ENCODE measurements at places on chromosomes 5 and 9.
A peak's percentile ranks its signal among the peaks of the same experiment; 100 is the strongest.

- no peak for DNase-seq
Observed at GRCh38 chr9:36136894-36137391, 410 bp downstream of the GLIPR2 start.

DNA sequence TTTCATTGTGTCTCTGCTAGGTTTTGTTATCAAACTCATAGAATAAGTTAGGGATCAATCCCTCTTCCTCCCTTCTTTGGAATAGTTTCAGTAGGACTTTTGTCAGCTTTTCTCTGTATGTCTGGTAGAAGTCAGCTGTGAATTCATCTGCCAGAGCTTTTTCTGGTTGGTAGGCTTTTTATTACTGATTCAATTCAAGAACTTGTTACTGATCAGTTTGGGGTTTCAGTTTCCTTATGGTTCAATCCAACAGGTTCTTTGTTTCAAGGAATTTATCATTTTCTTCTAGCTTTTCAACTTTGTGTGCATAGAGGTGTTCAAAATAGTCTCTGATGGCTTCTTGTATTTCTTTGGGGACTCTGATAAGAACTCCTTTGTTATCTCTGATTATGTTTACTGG is 221.7 kb downstream of the FGF10 start:
- DNase-seq, result no peak

- DNase-seq, result no peak
Observed at GRCh38 chr5:98391921-98392625, 381.4 kb upstream of the RGMB start.

DNA sequence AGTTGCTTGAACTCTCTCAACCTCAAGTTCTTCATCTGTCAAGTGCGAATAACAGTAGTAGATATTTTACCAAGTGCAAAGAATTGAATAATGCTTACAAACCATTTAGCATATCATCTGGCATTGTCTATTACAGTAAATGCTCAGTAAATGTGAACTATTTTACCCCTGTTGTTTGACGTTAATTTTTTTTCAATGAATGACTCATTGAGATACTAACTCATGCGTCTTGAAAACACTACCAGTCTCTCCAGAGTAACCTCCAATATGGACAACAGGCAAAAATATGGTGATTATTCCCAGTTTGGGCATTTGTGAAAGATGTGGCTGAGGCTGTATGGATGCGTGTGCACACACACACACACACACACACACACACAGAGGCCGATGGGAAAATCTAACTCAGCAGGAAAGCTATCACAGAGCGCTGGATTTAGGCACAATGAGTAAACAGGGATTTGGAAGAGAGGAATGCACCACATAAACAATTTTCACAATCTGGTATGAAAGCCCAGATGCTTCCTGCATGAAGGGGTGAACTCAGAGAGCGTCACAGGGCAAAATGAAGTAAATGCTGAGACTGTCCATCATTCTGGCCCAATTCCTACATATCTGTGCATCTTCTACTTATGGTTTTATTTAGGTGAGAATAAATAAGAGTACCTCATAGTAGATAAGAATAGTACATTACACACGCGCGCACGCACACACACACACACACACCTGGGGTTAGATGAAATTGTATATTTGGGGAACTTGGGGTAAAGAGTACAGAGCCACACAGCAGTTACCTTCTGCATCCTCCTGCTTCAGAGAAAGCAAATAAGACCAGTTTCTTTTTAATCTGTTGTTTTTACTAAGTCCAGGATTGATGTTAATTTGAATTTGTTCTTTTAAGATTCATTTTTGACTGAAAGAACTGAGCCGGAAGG is 128.7 kb downstream of the PALM2AKAP2 start:
- no peak for DNase-seq

DNA sequence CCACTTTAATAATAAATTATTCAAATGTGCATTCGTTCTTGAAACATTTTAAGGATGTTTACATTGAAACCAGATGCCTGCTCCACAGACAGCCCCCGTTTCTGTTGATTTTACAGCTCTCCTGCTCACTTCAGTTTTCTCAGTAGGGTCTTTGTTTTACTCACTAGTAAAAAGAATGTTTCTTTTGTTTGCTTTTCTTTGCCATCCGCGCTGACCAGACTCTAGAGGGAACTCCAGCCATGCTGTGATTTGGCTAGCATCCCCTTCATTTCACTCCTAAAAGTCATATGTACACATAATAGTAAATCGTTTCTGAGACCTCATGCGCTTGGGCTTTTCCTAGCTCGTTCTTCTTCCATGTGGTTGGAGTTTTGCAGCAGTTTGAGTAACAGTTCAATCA is 28.7 kb upstream of the PALM2AKAP2 start:
- DNase-seq, result no peak

- DNase-seq, result no peak
Observed at GRCh38 chr9:34663303-34663605, 797 bp upstream of the CCL27 start.

DNA sequence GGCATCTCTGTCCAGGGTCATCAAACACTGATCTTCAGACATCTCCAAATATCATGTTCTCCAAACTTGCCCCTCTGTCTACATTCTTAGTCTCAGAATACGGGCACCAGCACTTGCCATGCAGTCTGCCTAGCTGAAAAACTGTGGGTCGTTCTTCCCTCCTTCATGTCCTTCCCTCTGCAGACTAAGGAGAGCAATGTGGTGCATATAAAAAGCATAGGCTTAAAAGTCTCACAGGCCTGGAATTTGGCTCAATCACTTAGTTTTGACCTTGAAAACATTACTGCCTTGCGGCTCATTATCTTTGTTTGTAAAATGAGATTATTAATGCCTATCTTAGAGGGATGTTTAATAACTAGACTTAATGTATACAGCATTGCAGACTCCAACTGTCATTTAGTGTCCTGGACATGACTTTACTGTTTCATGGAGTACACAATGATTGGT is 362.8 kb downstream of the NPR3 start:
- DNase-seq, result no peak

- DNase-seq, result peak; percentile 44
Observed at GRCh38 chr9:72443855-72444254, 77.6 kb upstream of the TMC1 start.

- DNase-seq, result no peak
Observed at GRCh38 chr5:136425921-136426320, 60.6 kb upstream of the TRPC7 start.

- DNase-seq, result no peak
Observed at GRCh38 chr5:67431191-67431590, 234.6 kb upstream of the CD180 start.

DNA sequence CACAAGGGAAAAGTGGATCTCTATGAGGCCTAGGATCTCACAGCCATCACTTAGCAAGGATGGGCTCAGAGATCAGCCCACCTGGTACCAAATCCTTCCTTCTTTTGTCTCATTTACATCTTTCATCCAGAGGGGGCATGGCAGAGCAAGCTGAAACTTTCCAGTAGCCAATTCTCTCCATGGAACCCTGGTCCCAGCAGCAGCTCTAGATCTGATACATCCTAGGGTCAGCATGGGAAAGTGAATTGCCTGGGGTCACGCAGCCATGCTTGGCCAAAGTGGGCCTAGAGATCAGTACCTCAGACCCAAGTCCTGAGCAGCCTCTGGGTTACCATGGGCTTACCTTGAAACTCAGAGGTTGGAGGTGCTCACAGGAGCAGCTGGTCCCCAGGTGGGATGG is 170.5 kb downstream of the GABBR2 start:
- no peak for DNase-seq

DNA sequence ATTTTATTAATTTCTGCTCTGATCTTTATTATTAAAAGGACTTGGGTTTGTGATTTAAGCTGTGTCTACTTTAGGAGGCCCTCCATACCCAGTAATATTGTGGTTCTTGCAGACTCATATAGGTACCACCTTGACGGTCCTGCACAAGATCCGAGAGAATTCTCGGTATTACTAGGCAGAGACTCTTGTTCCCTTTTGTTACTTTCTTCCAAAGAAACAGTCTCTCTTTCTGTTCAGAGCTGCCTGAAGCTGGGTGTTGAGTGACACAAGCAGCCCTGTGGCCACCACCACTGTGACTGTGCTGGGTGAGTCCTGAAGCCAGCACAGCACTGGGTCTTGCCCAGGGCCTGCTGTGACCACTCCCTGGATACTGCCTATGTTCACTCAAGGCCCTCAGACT is 666.6 kb downstream of the SEMA5A start:
- DNase-seq, result no peak

DNA sequence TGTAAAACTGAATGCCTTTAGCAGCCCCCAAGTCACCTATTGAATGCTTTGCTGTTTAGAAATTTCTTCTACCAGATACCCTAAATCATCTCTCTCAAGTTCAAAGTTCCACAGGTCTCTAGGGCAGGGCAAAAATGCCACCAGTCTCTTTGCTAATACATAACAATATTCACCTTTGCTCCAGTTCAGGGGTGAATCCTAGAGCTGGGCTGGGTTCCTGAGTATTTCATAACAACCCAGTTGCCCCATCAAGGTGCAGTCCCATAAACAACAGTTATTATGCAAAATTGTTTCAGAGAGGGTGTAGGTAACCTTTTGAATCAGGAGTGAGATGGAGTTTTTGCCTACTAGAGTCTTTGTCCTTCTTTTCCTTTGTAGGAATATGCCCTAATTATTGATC is 19.0 kb upstream of the C1QTNF3 start:
- no peak for DNase-seq

- peak; percentile 96 for DNase-seq
Observed at GRCh38 chr9:114385397-114386181, 2.2 kb downstream of the AKNA start.

- DNase-seq, result peak; percentile 49
Observed at GRCh38 chr5:53479590-53480415, 626 bp upstream of the FST start.

DNA sequence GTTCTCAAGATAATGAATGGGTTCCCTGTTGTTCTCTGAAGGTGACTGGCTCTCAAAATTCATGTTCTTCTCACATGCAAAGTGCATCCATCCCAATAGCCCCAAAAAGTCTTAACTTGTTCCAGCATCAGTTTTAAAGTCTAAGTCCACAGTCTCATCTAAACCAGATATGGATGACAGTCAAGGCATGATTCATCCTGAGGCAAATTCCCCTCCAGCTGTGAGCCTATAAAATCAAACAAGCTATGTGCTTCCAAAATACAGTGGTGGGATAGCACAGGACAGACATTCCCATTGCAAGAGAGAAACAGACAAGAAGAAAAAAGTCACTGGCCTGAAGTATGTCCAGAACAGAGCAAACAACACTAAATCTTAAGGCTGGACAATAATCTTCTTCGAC is 25.4 kb downstream of the FBXO10 start:
- no peak for DNase-seq

DNA sequence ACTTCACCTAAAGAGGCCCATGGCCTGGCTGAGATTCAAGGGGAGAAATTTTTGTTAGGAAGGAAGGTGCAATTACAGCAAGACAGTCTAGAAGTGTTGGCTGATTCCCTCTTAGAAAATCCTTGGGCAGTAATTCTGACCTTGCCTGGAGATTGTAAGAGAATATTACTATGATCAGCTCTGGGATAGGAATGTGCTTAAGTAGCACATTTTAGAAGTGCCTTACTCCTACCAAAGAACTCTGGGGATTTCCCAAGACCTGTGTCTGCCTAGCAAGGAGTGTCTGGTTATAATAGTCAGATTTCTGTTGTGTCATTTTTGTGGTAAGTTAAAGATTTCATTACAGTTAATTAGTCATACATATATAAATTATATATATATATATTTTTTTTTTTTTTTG is 52.3 kb downstream of the NLN start:
- DNase-seq, result no peak

DNA sequence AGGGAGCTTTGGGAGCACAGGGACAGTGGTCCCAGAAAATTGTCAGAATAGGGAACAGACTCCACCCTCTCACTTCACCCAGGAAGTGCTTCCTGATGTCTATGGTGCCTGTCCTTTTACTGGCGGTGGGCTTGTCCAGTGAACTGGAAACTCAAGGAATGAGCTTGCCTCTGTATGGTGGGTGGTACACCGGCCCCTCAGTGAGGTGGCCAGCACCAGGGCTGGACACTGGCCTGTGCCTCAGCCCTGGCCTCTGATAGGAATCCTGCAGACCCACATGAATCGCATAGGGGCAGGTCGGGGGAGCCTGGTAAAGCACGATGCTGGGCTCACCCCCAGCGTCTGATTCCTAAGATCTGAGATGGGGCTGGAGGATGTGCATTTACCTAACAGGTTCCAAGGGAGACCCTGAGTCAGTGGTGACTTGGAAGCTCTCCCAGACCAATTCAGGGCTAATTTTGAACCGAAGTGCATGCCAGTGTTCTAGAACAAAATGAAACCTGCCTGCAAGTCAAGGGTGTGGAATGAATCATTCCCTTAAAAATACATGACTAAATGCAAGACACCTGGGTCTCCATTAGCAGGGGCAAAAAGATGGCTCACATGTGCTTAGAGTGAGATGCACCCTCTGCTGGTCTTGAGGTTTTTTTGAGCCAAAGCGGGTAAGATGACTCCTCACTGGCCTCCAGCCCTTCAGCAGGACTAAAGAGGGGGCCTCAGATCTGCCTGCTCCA is 178.3 kb downstream of the HSPA4 start:
- no peak for DNase-seq

- DNase-seq, result no peak
Observed at GRCh38 chr5:59360130-59360555, 533.4 kb downstream of the PDE4D start.
